Omental fat pad (tissue), 4 donors: ENCODE measurements at places on chromosomes 3 and 15.

DNA sequence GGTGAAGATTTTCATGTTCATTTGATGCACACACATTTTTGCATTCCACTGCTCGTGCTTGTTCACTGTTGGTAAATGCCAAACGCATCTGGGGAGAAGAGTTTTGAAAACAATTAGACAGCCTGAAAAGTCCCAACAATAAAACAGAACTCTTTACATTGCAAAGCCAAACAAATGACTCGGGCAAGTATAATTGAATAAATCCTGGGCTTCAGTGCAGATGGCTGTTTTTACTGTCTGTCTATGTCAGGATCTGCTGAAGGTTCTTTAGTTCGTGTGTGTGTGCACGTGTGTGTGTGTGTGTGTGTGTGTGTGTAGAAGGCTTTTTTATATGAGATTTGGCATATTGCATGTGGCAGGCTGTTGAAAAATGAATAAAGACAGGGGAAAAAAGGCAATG is 277.5 kb upstream of the CDIN1 start:
- DNase-seq: no peak

DNA sequence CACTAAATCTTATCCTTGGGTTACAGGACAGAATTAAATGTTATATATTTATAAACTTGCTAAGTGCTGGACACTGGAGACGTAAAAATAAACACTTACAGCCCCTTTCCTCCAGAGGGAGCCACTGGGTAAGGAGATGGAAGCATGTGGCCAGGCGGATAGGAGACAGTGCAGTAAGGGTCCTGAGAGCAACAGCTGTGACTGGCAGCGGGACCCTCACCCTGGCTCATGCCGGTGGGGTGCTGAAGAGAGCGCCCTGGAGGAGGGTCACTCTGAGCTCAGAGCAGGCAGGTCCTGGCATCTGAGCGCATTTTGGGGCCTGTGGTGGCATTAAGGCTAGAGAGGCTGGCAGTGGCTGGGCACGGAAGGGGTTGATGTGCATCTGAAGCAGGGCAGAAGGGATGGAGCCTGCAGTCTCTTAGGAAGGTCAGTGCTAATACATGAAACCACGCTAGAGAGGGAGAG is 16.0 kb downstream of the SEC61A1 start:
- no peak for DNase-seq

- no peak for DNase-seq
Measured at GRCh38 chr3:195200010-195200822, 70.7 kb downstream of the XXYLT1 start.

DNA sequence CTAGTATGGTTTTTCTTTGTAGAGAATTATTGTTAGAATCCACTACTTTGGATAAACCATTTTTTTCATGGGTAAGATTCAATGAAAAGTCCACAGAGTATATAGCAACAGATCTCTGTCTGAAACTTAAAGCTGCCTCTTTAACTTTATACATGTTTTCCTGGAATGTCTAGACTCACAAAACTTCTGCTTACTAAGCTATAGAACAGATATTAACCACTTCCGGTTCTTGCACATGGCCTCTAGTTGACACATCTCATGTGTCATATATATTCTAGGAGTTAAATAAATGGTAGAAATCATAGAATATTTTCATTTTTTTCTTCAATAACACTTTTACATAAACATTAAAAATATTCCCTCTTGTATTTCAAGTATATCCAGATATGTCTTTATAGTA is 1693.9 kb downstream of the SI start:
- DNase-seq: no peak

DNA sequence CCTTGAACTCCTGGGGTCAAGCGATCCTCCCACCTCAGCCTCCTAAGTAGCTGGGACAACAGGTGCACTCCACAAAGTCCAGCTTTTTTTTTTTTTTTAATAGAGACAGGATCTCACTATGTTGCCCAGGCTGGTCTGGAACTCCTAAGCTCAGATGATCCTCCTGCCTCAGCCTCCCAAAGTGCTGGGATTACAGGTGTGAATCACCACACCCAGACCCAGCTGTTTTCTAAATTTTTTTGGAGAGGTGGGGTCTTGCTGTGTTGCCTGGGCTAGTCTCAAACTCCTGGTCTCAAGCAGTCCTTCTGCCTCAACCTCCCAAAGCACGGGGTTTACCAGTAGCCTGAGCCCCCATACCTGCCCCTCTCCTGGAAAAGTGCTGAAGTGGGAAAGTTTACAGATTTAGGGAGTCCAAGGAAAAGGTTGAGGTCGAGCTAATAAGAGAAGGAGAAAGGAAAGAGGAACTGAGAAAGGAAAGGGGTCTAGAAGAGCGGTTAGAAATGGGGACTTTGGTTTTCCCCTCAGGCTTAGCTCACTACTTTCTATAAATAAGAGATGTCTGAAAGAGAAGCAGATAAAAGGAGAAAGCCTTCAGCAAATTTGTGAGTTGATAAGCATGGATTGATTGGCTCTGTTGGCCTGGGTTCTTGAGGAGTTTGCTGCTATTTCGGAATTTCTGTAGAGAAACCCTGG is 23.6 kb downstream of the UBE2E1 start:
- no peak for DNase-seq

DNA sequence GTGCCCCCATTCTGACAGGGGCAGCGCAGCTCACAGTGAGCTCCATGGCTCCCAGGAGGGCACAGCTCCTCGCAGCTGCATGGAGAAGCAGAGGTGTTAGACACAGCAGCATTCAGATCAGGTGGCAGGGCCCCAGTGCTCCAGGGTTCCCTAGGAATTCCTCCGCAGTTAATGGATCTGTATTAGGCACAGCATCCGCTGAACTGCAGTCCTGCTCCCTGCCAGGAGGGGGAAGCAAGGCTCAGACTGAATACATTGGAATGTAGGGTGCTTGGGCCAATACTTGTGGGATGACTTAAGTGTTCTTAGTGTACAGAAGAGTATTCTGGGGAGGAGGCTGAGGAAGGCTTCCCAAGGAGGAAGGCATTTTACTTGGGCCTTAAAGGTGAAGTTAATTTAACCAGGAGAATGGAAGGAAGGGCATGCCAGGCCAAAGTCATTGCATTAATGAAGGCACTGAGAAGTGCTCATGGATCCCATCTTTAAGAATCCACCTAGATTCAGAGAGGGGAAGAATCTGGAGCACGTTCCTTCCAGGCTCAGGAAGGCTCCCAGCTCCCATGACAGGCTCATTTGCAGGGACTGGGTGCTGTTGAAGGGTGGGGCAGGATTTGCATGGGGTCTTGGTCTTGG is 111.6 kb downstream of the RAB11A start:
- DNase-seq: peak; percentile 25

GRCh38 chr3:102114264-102114979 is 265.1 kb downstream of the NFKBIZ start:
- DNase-seq: no peak

- DNase-seq: no peak
Measured at GRCh38 chr15:79406210-79406609, 25.9 kb upstream of the MINAR1 start.

GRCh38 chr3:181292984-181293383 is 303.4 kb upstream of the DNAJC19 start:
- no peak for DNase-seq

- no peak for DNase-seq
Measured at GRCh38 chr3:157444797-157445184, 8.1 kb downstream of the PTX3 start.

- no peak for DNase-seq
Measured at GRCh38 chr3:131390331-131390730, 8.8 kb downstream of the NUDT16 start.

- DNase-seq: no peak
Measured at GRCh38 chr3:121430664-121431215, 115.0 kb downstream of the POLQ start.

GRCh38 chr15:45498701-45499100 is 23.9 kb downstream of the SLC30A4 start:
- no peak for DNase-seq

DNA sequence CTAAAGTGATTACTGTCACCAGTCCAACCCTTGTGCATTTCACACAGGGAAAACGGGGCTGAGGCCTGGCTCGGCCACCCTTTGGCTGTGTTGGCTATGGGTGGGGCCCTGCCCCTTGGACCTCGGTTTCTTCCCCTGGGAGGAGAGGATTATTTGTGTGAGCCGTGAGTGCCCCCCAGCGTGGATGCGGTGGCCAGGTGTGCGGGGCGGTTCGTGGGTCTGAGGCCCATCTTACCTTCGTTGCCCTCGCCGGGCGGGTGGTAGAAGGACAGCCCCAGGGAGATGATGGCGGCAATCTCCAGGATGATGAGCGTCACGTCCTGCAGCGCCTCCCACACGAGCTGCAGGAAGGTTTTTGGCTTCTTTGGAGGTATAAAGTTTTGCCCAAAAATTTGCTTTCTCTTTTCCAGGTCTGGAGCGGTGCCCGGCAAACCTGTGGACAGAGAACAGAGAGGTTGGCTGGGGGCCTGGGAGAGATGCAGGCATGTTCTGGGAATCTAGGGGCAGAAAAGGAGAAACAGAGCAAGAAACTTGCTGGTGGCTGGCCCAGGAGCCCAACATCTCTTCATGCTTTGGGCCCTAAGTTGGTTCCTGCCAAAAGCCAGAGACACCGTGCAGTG is 89.6 kb upstream of the SEC13 start:
- DNase-seq: no peak

DNA sequence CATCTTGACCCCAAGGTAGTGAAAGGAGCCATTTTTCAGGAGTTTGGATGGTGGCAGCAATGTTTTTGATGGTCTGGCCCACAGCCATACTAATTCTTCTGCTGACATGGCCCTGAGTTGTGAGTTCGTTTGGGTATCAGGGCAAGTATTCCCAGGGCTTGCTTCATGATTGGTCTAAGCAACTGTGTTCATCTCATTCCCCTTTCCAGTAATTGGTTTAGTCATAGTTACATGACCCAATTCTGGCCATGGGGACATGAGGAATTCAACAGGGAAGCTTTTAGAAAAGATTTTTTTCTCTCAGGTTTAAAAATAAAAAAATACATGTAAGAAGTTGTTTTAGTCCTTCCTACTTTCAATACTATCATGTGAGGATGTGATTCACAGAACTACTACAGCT is 150.5 kb upstream of the NPHP3 start:
- no peak for DNase-seq

GRCh38 chr15:73751899-73752805 is 999 bp downstream of the INSYN1 start:
- no peak for DNase-seq

GRCh38 chr3:197522881-197523441 is 32.8 kb downstream of the BDH1 start:
- no peak for DNase-seq

DNA sequence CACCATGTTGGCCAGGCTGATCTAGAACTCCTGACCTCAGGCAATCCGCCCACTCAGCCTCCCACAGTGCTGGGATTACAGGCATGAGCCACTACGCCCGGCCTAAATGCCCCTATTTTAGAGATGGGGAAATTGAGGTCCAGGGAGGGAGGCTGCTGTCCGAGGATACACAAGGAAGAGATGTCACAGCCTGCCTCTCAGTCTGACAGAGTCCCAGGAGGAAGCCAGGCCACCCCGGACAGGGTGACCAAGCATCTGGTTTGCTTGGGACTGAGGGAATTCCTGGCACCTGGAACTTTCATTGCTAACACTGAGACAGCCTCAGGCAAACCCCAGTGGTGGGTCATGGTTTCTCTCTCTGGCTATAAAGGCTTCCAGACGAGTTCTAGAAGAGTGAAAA is 30.6 kb upstream of the ADAMTS7 start:
- DNase-seq: no peak

DNA sequence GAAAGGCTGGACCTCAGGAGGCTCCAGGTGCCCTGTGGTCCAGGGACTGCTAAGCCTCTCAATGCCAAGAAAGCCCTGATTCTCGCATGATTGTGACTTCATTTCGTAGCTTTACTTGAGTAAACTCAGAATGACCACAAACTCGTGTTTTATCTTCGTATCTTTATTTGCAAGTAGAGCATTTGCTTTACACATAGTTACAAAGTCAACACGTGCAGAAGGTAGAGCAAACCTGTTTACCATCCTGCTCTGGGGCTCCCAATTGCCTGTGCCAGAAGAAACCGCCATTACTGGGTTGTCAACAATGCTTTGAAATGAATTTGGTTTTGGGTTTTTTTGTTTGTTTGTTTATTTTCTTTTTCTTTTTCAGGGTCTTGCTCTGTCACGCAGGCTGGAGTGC is 5.8 kb upstream of the MESP1 start:
- no peak for DNase-seq

- no peak for DNase-seq
Measured at GRCh38 chr3:174675406-174675805, 183.7 kb upstream of the NAALADL2 start.

DNA sequence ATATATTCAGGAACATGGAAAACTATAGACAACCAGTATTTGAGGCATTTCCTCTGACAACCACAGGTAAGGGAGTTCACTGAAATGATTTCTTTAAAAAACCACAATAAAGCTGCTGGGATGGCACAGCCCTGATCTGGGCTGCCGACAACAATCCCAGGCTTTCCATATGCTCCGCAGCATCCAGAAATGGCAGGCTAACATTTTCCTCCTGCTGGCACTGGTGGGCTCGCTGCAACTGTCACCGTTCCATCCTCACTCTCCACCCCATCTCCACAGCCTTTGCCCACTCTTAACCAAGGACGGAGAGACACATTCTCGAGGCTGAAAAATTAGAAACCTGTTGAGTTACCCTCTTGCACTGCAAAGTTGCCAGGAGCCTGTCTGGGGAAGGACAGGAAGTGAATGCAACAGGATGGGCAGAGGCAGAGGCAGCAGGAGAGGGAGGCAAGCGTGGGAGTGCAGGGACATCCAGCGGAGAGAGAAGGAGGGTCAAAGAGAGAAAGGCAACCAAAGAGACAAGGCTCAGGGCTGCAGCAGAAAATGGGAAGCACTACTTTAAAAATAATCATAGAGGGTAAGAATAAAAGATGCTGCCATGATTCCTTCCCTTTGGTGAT is 79.0 kb upstream of the ARRDC4 start:
- DNase-seq: no peak

- DNase-seq: no peak
Measured at GRCh38 chr15:58010983-58011382, 54.5 kb downstream of the ALDH1A2 start.
